Pons (tissue), 1 donor: ENCODE measurements at places on chromosomes 13 and 19.

DNA sequence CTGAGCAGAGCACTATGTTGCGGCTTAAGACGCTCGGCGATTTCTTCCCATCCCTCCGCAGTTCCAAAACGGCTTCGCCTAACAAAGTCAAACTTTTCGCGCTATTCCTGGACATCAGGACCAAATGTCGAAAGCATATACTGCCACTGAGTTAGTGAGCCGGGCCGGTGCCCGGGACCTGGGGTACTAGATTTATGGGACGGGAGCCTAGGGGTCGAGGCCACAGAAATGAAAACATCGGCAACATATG is 699 bp downstream of the RCBTB2 start:
- DNase-seq, result no peak

GRCh38 chr13:112642090-112642460 is 47.8 kb upstream of the ATP11A start:
- no peak for DNase-seq

DNA sequence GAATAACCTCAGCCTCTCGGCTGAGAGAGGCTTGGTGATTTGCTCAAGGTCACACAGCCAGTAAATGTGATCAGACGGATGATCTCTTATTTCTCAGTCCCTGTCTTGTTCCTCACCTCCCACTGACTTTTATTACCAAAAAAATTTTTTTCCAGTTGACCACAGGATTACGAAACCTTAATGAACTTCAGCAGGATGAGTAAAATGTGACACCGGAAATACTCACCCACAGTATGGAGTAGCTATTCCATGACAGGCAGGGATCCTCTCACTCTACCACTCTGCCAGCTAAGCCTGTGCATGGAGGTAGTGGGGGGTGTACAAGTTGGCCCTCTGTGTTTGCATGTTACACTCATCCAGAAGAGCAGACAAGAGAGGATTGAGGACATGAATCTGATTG is 916.4 kb downstream of the UQCRFS1 start:
- DNase-seq, result no peak

GRCh38 chr13:111204438-111205177 is 89.5 kb downstream of the ARHGEF7 start:
- DNase-seq, result no peak

GRCh38 chr13:19071161-19071936 is 110.3 kb downstream of the TUBA3C start:
- DNase-seq, result no peak

DNA sequence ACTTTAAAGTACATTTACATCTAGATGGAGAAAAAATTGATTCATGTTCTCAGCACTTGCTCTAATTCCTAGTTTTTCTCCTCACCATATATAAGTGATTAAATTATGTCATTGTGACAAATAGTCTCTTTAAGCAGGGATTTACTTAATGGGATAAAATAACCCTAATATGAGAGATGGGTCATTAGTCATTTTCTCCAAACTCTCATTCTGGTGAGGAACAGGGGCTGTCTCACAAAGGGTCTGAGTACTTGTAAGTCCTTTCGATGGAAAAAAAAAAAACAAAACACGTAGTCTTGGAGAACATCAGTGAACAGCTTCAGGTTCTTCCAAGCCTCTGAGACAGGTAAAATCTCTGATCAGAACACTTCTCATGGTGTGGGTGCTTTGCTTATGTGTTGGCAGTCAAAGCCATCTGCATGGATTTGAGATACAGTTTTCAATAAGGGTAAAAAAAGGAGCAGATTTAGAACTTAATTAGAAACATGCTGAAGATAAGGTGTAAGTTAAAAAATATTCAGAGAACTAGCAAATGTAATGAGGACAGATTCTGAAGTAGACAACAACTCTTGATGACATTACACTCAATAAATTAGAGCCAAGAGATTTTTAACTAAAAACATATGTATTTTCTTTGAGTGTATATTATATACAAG is 1668.9 kb upstream of the MIR17HG start:
- DNase-seq, result no peak
